ENCODE measurements at places on chromosomes 5 and 9.

DNA sequence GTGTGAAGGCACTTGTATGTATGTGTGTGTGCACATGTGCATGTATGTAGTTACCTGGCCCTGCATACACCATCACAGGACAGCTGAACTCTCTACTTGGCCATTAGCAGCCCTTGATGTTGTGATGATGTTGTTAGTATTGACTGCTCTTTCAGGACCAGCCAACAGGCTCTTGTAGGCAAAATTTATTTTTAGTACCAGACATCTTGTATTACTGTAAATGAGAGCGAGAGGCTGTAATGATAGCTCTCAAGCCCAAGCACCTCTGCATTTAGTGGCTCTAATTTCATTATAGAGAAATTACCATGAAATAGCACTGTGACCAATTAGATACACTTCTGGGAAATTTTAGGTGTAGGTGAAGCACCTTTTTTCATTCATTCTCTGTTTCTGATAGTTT, 158.0 kb downstream of the SMARCA2 start:
- no peak for DNase-seq

DNA sequence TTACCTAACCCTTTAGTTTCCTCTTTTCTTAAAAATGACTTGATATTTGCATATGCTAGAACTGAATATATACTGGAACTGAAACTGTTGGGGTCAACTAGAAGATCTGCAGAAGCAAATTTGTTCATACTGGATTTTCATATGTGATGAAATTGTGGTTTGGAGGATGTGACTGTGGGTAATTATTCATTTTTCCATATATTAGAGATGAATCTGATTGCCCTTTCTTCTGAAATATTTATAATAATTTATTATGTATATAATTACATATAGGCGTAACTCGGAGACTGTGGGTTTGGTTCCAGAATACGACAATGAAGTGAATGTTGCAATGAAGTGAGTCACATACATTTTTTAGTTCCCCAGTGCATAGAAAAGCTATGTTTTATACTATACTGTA, 149.1 kb downstream of the ATP10B start:
- DNase-seq = no peak

GRCh38 chr9:130890124-130890523, 6.5 kb downstream of the QRFP start:
- DNase-seq = no peak

GRCh38 chr9:130039528-130040147, 3.4 kb downstream of the FNBP1 start:
- DNase-seq = no peak

- no peak for DNase-seq
Measured at GRCh38 chr9:13078164-13078563, 201.3 kb downstream of the MPDZ start.

GRCh38 chr5:13460587-13460986, 483.9 kb downstream of the DNAH5 start:
- no peak for DNase-seq

- DNase-seq = peak; percentile 71
Measured at GRCh38 chr5:103258957-103259704, 568 bp downstream of the MACIR start.

DNA sequence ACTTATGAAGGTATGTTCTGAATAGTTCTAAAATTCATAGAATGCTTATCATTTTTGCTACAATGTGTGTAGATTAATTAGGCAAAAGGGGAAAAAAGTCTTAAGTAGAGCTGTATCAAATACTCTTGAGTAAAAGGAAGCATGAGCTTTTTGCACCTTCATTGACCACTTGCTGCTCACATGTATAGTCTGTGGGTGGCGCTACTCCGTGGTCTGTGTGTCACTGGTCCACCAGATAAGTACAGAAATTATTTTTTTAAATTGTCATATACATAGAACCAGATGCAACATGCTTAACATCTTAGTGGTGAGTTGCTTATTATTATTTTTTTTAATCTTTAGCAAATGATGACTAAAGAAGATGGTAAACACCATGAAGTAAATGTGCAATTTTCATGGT, 130.2 kb downstream of the MAN2A1 start:
- no peak for DNase-seq

DNA sequence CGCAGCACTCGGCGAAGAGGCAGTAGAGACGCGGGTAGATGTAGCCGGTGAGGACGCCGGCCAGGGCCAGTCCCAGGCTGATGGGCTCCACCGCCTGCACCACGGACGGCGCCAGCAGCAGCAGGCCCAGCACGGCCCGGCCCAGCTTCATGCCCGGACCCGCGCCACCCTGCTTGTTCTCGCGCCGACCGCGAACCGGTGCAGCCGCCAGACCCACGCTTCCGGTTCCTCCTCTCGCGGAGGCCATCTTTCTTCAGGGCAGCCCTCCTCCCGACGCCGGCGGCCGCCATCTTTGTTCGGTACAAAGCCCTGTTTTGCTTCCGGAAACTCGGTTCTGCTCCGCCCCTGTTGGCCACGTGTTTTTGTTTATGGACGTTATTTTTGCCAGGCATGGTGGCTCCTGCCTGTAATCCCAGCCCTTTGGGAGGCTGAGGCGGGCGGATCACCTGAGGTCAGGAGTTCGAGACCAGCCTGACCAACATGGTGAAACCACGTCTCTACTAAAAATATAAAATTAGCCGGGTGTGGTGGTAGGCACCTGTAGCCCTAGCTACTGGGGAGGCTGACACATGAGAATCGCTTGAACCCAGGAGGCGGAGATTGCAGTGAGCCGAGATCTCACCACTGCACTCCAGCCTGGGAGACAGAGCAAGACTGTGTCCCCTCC, at the start of gene TOR1A:
TSS of gene TOR1A (minus strand) at position 202 of the 667 bp plus-strand sequence. CDS start at position 151, 51 bp downstream.
- peak; percentile 94 for DNase-seq

DNA sequence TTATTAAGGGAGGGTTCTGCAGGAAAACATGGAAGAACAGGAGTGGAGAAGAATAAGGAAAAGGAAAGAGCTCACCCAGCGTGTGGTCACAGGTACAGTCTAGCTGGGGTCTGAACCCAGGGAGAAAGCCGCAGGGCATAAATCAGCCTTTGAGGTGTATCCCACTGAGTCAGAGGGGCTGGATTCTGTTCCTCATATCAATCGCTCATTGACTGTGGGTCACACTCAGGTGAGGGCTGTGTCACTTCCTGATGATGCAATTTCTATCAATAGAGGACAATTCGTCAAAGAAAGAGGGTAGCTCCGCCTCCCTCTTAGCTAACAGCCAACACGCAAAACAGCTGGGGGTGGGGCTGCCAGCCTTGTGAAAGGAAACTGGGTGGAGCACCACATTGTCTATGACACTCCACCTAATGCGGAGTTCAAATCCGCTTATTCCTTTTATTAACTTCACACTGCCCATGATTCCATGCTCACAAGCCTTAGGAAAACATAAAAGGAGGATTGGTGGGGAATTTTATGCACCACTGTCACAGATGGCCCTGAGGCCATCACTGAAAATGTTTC, 176.2 kb downstream of the ICE1 start:
- DNase-seq = no peak

GRCh38 chr9:134325096-134325812, 1.0 kb upstream of the RXRA start:
- DNase-seq = peak; percentile 47

Measured in WTC11 (cell line).